ENCODE measurements at places on chromosomes 16 and 17.
A peak's percentile ranks its signal among the peaks of the same experiment; 100 is the strongest.

- no peak for DNase-seq
Observed at GRCh38 chr16:14462811-14463210, 167.2 kb downstream of the PARN start.

- DNase-seq = no peak
Observed at GRCh38 chr16:27239026-27239425, 29.5 kb downstream of the NSMCE1 start.

GRCh38 chr16:83923581-83924365 is 24.9 kb downstream of the MLYCD start:
- DNase-seq = no peak

- DNase-seq = no peak
Observed at GRCh38 chr17:48569674-48570324, 8.4 kb downstream of the HOXB4 start.

- DNase-seq = no peak
Observed at GRCh38 chr16:75064403-75065148, 52.0 kb downstream of the LDHD start.

GRCh38 chr16:19274165-19274797 is 11.2 kb upstream of the CLEC19A start:
- DNase-seq = no peak

GRCh38 chr17:81398832-81399411 is 3.7 kb downstream of the BAHCC1 start:
- peak; percentile 38 for DNase-seq

DNA sequence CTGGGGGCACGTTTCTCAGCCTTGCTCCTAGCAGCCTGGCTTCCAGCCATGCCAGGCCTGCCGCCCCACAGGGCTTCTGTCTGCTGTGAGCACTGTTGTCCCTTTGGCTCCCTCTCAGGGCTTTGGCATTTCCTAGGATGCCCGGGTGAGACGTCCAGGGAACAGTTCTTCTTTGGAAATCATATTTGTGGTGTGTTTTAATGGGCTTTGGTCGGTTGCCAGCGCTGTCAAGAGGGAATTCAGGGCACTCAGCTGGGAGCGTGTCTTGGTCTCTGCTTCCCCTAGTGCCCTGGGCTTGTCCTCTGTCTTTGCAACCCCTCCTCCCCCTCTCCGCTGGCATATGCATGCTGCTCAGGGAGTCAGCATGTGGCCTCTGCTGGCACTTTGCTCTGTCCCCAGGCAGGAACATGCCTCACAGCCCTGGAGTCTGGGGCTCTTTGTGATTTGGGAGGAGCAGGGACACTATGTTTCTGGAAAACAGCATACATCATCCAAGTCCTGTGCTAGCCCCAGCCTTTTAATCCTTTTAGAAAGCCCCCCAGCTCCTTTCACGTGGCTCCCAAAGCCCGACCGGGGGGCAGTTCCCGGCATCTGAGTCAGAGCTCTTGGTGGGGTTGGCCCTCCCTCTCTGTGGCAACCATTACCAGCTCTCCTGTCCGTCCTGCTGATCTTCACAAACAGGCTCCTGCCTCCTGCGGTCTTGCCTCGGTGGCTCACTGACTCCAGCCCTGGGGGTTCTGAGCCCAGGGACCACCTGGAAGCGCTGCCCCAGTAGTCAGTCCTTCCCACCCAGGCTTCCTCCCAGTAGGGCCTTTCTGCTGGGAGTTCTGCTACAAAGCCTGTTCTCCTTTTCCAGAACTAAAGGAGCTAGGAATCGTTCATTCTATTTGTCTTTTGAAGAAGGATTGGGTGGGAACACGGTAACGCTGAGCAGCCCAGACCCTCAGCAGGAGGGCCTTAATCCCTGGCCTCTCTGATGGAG is 26.7 kb downstream of the SAP30BP start:
- peak; percentile 48 for DNase-seq

DNA sequence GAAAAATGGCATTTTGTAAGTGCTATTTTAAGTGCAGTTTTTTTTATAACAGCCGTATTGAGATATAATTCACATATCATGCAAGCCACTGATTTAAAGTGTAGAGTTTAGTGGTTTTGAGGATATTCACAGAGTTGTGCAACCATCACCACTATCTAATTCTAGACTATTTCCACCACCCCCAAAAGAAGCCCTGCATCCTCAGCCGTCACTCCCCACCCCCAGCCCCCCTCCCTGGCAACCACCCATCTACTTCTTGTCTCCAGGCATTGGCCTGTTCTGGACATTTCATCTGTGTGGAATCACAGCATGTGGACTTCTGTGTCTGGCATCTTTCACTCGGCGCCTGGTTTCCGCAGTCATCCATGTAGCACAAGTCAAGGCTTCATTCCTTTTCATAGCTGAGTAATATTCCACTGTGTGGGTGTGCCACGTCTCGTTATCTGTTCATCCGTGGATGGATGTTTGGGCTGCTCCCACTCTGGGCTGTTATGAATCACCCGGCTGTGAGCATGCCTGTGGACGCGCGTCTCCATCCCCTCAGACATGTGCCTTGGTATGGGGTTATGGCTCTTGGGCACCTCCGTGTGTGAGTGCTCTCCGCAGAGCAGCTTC is 138.4 kb upstream of the CIBAR2 start:
- DNase-seq = no peak

DNA sequence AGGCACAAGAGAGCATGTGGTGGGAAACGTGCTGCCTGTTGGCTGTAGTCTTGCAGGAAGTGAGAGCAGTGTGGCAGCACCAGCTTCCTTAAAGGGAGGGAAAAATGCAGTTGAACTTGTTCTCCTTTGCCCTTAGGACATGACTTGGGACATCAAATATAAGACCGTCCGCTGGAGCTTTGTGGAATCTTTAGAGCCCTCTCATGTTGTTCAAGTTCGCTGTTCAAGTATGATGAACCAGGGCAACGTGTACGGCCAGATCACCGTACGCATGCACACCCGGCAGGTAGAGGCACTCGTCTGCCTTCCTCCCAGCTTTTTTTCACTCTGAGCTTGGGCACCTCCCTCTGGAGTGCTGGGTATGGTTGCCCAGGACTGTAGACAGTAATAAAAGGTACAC is 23.3 kb downstream of the GPR179 start:
- DNase-seq = no peak

DNA sequence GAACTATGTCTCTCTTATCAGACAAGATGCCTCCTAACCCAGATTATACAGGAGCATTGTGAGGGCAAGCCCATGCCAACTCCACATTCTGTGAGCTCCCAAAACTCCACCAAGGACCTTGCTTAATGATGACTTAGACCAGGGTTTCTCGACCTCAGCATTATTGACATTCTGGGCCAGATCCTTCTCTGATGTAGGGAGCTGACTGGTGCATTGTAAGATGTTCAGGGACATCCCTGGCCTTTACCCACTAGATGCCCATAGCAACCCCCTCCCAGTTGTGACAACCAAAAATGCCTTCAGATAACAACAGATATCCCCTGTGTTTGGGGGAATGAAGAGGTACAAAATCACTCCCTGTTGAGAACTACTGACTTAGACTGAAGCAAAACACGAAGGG is 43.6 kb downstream of the HOXB1 start:
- no peak for DNase-seq

DNA sequence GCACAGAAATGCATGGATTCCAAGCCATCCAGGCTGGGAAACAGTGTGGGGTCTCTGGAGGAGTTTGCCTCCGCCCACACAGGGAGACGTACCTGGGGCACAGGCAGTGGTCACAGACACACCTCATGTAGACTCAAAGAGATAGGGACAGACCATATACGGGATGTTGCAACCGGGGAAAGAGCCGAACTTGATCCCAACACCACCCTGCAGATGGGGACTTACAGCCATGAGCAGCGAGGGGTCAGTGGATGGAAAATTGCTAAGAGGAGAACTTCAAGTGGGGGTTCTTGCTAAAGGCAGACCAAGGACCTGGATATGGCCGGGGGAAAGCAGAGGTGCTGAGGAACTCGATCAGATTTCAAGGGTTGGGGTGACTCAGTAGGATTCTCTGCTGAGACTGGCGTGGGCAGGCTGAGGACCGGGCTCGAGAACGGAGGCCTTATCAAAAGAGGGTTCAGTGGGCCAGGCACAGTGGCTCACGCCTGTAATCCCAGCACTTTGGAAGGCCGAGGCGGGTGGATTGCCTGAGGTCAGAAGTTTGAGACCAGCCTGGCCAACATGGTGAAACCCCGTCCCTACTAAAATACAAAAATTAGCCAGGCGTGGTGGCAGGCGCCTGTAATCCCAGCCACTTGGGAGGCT is 12.0 kb upstream of the DNAH17 start:
- no peak for DNase-seq

DNA sequence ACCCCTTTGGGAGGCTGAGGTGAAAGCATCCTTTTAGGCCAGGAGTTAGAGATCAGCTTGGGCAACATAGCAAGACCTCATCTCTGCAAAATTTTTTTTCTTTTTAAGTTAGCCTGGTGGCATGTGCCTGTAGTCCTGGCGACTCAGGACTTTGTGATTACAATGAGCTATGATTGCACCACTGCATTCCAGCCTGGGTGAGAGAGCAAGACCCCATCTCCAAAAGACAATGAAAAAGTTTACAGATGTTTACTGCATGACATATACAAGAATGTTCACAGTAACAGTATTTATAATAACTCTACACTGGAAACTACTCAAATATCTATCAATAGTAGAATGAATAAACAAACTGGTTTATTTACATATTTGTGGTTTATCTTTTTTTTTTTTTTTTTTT is 33.1 kb upstream of the CCL22 start:
- DNase-seq = no peak

DNA sequence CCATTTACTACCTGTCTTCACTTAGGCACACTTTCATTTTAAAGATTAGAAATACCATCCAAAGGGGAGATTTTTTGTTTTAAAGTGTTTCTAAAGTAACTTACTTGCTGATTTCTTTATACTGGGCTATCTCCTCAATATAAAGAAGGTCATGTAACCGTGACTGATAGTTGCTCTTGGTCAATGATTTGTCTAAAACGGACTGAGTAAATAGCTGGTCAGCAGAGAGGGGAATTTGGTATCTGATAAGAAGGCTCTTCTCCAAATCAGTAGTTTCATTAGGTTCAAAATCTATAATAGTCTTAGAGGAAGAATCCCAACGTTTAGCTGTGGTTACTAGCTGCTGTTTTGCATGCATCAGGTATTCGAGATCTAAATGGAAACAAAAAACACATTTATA is 66.4 kb downstream of the HELZ start:
- DNase-seq = no peak

- DNase-seq = no peak
Observed at GRCh38 chr17:71511266-71511995, 609.4 kb upstream of the SOX9 start.

- no peak for DNase-seq
Observed at GRCh38 chr17:67733449-67733848, 15.7 kb downstream of the NOL11 start.

- no peak for DNase-seq
Observed at GRCh38 chr16:2341456-2342447, 1.2 kb upstream of the ABCA3 start.

DNA sequence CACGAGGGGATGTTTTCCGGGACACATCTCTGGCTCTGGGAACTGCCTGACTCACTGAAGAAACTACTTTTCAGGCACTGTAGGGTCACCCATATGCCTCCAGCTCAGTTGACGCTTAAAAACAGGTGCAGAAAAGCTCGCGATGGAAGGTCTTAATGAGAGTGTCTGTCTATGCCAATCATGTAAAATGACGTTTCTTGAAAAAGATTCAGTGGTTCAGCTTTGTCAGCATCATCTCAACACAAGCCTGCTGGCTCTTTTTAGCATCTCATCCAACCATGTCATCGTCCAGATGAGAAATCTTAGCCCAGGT is 27.5 kb downstream of the OR1D5 start:
- no peak for DNase-seq

DNA sequence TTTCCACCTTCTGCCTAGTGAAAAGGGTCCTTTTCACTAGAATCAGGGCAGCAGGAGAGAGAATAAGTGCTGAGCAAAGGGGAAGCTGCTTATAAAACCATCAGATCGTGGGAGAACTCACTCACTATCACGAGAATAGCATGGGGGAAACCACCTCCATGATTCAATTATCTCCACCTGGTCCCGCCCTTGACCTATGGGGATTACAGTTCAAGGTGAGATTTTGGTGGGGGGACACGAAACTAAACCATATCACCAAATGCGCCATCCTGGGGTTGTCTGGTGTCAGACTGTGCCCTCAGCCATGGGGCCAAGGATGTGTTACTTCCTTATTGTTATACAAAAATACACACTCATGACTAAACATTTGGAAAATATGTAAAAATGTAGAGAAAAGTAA is 10.4 kb upstream of the KATNB1 start:
- peak; percentile 30 for DNase-seq

- DNase-seq = no peak
Observed at GRCh38 chr17:58306131-58306951, 22.3 kb downstream of the TSPOAP1 start.

DNA sequence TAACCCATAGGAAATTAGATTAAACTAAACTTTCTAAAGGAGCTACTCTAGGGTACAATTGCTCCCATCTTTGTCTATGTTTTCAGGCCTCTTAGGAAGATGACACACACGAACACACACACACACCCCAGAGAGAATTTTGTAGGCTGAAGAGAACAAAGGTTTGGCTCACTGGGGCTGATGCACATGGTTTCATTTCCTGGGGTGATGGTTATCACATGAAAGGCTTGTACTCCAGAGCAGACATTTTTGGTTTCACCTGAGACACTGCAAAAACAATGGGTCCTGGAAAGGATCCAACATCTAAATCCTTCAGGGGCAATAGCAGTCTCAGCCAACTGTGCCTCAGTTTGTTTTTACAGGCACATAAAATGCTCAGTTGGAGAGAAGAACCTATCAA is 62.8 kb downstream of the GRB7 start:
- DNase-seq = no peak

- no peak for DNase-seq
Observed at GRCh38 chr16:64711026-64711425, 410.8 kb downstream of the CDH11 start.

DNA sequence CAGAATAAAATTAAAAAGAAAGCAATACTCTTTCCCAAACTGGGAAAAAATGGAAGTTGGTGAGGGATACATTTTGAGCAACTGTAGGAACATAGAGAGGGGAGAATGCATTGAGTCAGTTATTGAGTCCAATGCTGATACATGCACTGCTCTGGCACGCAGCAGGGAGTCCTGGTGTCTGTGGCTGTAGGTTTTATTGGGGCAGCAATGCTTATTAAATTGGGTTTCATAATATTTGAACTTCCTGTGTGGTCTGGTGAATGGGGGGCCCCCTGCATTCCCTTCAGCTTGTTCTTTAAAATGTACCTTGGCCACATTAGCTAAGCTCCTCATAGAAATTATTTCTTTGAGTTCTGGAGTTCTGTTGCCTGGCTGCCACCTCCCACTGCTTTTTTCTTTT is 125.2 kb upstream of the ELAC2 start:
- DNase-seq = no peak

Measured in hepatic stellate cell (primary cell).